ENCODE measurements at places on chromosomes 5 and 9.

DNA sequence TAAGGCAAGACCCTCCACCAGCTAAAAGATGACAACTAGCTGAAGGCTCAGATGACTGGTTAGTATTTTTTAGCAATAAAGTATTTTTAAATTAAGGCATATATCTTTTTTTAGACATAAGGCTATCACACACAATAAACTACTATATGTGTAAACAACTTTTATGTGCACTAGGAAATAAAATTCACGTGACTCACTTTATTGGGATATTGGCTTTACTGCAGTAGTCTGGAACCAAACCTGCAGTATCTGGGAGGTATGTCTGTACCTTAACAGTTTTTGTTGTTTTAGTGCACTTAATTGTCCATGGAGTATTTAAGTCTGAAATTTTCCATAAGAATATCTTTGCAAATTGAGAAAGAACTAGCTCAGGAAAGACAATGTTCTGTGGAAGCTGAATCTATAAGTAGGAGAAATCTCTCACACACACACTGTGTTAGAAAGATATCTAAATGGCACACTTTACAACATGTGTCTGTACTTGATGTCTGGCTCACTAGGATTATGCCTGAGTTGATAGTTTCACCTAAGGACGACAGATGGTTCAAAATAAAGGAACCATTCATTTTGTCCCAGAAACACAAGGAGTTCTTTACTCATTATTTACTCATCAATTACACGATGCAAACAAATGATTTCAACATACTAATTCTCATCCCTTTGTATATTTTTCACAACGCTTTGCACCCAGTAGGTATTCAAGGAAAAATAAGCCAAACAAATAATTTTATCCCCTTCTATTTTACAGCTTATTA is 4.6 kb downstream of the RAPGEF6 start:
- DNase-seq: no peak

GRCh38 chr9:123620239-123620638 is 264.2 kb downstream of the CRB2 start:
- DNase-seq: no peak

- no peak for DNase-seq
Observed at GRCh38 chr5:132475497-132475882, 15.1 kb downstream of the IRF1 start.

DNA sequence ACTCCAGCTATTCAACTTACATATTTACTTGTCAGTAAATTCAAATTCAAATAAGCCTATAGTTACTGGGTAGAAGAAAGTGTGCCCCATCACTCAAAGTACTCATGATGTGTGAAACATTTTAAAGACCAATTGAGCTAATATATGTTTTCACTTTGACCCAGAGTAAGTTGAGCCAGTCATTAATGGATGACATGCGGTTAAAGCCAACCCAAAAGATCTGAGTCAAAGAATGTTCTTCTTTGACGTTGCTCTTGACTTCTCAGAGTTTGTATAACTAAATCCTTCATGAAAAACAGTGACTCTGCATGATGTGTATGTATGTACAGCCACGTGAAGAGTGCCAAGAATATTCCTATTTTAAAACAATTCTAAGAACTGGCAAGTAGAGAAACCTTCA is 237.4 kb downstream of the NR2F1-AS1 start:
- no peak for DNase-seq

DNA sequence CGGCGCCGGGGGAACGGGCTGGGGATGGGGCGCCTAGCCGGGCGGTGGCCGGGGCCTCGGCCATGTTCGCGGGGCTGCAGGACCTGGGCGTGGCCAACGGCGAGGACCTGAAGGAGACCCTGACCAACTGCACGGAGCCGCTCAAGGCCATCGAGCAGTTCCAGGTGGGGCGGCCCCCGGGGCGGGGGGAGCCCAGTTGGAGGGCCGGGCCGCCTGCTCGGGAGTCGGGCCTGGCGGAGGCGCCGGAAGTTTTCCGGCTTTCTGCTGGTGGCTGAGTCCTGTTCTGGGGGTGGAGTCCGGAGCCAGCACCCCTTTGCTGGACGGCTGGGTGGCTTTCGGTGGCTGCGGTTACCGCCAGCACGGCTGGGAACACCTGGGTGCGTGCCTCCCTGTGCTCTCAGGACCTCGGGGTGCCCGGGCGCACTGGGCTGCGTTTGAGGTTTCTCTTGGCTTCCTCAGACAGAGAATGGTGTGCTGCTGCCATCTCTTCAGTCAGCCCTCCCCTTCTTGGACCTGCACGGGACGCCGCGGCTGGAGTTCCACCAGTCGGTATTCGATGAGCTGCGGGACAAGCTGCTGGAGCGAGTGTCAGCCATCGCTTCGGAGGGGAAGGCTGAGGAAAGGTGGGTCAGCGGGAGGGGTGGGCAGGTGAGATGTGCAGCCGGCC is 454 bp downstream of the NELFB start:
- DNase-seq: no peak

- DNase-seq: no peak
Observed at GRCh38 chr5:75363726-75364495, 26.9 kb downstream of the HMGCR start.

DNA sequence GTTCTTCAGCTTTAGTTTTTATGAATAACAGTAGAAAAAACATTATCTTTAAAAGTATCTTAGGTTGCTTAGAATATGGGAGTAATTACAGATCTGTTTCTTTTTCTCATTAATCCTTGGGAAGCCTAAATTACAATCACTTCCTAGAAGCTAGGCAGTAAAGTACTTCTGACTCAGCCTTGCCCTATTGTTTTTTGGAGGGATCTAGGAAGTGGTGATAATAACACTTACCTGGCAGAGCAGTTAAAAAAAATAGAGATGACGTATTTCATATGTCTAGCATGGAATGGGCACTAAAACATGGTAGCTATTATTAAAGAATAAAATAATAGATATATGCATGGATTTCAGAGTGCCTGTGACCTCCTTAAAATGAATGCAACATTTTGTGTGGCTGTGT is 8.2 kb upstream of the FST start:
- DNase-seq: no peak

GRCh38 chr5:179219661-179220620 is 125.3 kb downstream of the ADAMTS2 start:
- no peak for DNase-seq

DNA sequence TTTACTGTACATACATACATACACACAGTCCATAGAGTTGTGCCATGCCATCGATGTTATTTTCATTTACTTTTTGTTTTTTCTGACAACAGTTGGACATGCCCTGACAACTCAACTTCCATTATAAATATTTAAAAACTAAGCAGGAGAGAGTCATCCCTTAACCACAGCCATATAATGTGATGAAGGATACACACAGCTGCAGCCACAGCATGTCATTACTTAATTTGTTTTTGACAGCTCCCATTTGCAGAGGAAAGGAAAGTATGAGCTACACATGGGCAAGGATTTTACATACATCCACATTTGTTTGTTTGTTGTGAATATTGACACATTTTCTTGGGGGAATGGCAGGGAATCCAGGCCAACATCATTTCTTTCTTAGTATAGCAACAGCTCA is 91.5 kb upstream of the TUT7 start:
- DNase-seq: no peak

GRCh38 chr5:132825033-132825833 is 5.2 kb downstream of the SHROOM1 start:
- no peak for DNase-seq

- no peak for DNase-seq
Observed at GRCh38 chr5:74543162-74543995, 97.1 kb downstream of the ENC1 start.

GRCh38 chr9:123049589-123050222 is 16.2 kb downstream of the GPR21 start:
- no peak for DNase-seq

- no peak for DNase-seq
Observed at GRCh38 chr5:137758715-137759306, 4.6 kb upstream of the HNRNPA0 start.

All from activated T-helper 1 cell treated with anti-CD3 and anti-CD28 coated beads, Interleukin-12 subunit alpha, Interleukin-12 subunit beta, Interleukin-2, Interleukin-4 antibody, amounts not matched to agents 30 ng/mL and 10 ng/mL and 1 ng/mL, durations not matched to agents 14 hours and 24 hours and 36 hours (primary cell).